ENCODE measurements at places on chromosomes 5 and 9. TPM values are rescaled to one million over a fixed set of nuclear protein-coding genes. Genes with fewer than 3 reads are reported as not detected.

Gene SHISAL2B
- not detected for polyA plus RNA-seq

GRCh38 chr5:135503871-135504270, 31.9 kb downstream of the NEUROG1 start:
- no peak for DNase-seq

Gene C9orf85
- 7.6 TPM for polyA plus RNA-seq

GRCh38 chr5:123286891-123287290, 136.3 kb downstream of the CEP120 start:
- DNase-seq: no peak

- no peak for DNase-seq
Observed at GRCh38 chr5:122458278-122458872, 146.3 kb downstream of the SNCAIP start.

DNA sequence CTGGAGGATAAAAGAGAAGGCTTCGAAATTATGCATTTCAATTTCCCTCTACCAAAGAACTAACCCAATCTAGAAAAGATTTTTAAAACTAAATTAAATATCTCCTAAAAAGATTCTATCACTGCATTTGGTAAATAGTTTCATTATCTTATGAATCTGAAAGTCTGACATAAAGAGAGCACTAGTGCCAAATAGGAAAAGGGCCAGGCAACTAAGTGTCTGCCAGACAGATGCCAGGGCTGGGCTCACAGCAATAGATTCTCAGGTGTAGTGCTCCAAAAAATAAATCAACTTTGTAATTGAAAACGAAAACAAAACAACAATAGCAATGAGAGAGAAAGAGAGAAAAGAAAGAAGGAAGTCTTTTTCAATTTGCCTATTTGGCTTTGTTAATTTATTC, 157.7 kb upstream of the GNA14 start:
- DNase-seq: no peak

DNA sequence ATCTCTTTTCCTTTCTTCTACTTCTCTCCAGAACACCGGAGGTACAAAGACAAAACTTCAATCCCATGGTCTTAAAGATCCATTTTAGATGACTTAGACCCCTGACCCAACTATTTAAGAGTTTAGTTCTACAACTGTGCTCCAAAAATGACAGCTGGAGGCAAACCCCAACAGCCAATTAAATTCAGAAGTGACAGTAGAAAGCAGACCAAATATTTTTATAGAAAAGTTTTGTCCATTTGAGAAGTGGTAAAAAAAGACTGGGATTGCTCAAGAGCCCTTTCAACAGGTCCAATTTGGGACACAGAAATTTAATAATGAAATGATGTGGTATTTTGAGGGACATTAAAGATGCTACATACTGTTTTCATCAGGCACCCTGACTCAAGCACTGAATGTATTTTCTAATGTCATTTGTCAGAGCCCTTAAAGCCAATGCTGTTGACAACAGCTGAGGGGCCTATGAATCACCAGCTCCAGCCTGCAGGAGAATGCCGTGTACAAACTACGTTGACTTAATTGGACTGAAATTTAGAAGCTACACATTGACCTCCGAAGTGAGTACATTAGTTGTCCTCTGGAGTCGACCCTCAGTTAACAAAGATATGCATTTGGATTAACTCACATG, 147.5 kb upstream of the PIK3R1 start:
- no peak for DNase-seq

- DNase-seq: no peak
Observed at GRCh38 chr5:140037012-140037411, 6.1 kb downstream of the NRG2 start.

GRCh38 chr5:159511570-159511969, 181.3 kb upstream of the IL12B start:
- DNase-seq: no peak

Gene PCDHA6
- 0.07 TPM for polyA plus RNA-seq

Gene ACO1
- polyA plus RNA-seq: 25.3 TPM

Gene BSPRY
- 1.4 TPM for polyA plus RNA-seq

DNA sequence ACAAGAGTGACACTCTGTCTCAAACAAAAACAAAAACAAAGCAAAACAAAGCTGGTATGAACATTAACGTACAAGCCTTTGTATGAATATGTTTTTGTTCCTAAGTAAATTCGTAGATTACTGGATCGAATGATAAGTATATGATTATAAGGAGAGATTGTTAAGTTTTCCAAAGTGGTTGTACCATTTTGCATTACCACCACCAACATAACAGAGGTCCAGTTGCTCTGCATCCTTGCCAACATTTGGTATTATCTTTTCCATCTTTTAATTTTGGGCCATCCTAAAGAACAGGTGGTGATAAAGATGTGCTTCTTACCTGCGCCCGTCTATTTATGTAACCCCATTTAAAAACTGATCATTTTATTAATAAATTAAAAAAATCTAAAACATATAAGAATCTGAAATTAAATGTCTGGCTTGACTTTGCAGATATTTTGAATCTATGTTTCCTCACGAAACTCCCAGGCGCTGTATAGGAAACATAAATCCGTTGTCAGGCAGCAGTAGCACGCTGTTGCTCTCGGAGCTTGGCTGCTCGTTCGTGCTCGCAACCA, 593 bp upstream of the NAA35 start:
- no peak for DNase-seq

GRCh38 chr5:83472213-83472507, 616 bp downstream of the VCAN start:
- no peak for DNase-seq

GRCh38 chr9:17063535-17064135, 71.2 kb upstream of the CNTLN start:
- DNase-seq: no peak

Gene PTPN3
- polyA plus RNA-seq: 2.8 TPM

DNA sequence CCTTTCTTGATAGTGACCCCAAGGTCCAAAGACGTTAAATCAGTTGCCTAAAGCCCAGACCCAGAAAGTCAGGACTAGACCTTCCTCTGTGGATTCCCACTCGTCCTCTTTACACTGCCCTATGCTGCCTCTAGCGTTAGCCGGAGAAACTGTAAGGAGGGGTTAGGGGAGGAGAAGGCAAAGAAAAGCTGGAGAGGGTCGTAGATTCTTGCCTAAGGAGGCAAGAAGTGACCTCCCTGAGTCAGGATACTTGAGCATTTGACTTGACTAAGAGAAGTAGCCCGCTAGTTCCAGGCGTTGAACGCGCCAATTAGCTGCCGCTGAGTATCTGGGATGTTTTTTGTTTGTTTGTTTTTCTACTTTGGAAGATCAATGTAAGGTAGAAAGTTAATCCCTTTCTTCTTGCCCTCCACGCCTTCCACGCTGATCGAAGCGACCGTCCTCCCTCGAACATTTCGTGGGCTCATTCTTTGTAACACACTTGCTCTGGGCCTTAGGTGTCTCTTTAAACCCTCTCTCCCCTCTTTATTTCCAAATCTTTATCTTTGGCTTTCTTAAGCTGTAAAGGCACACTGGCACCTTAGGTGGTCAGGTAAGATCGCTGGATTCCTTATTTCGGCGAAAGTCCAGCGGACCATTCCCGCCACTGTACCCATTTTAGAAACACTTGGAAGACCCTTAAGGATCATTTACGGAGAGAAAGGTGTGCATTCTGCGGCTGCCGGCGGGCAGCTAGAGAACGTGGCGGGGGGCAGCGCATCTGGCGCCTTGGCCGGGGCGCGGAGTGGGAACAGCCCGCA, 5.1 kb upstream of the RGMB start:
- no peak for DNase-seq

DNA sequence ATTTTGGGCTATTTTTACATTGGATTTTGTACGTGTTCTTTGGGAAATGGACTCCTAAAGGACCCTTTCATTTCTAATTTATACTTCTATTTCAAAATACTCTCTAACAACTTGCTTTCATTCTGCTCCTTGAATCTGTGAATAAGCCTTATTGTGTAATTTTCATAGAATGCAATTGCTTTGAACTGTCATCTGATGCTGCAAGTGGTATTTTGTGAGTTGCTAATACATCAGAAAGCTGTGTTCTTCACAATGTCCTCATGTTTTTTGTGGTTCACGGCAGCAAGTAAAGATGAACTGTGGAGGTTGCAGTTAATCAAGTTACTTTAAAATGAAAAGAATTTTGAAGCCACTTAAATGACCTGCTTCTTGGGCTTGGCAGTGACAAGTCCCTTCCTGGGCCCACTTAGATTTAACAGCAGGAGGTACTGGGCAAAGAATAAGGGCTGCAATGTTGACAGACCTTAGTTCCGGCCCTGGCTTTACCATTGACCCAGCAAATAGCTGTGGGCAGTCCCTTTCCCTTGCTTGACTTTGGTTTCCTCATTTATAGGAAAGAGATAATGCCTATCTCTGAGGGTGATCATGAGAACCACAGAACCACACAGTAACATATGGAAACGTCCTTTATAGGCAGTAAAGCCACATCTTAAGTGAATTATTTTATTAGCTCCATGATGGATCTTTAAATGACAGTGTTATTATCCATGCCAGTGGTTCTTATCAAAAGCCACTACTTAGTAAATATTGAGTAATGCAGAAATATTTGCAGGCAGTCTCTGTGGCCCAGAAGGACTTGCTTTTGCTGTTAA, 54.8 kb downstream of the IQGAP2 start:
- DNase-seq: no peak

GRCh38 chr9:8781458-8781857, 981.9 kb upstream of the DMAC1 start:
- DNase-seq: no peak

Gene SLC27A6
- polyA plus RNA-seq: 27.8 TPM

GRCh38 chr9:4295160-4295559, 4.7 kb downstream of the GLIS3 start:
- no peak for DNase-seq

GRCh38 chr9:108621991-108622855, 233.6 kb downstream of the ACTL7B start:
- DNase-seq: no peak

GRCh38 chr5:133876266-133876665, 92.2 kb downstream of the C5orf15 start:
- no peak for DNase-seq

DNA sequence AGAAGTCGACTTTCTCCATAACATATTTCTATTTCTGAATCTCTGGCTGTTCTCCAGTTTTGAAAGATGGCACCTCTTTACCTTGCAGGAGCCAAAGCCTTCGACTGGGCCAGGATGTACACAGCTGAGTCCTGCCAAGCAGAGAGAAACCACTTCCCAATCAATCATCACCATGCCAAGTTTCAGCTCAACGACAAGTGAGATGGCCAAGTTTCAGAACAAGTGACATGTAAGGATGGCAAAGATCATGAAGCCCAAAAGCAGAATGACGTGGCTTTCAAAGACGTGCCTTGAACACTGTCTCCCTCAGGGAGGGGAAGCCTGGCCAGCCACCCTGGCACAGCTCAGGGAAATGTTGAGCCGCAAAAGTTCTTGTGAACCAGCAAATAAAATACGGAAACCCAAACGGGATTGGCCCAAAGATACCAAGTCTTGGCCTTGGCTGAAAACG, 17.7 kb downstream of the STK10 start:
- no peak for DNase-seq

Gene DTWD2
- 6.1 TPM for polyA plus RNA-seq

- no peak for DNase-seq
Observed at GRCh38 chr5:160342413-160342941, 27.9 kb downstream of the C1QTNF2 start.

GRCh38 chr9:33800886-33801285, 5.5 kb downstream of the PRSS3 start:
- no peak for DNase-seq

Gene C9orf50
- not detected for polyA plus RNA-seq

GRCh38 chr9:37053684-37054362, 19.8 kb upstream of the PAX5 start:
- DNase-seq: no peak

GRCh38 chr9:27117489-27118135, 8.6 kb downstream of the TEK start:
- peak; percentile 90 for DNase-seq

Gene SLC2A6
- 3.7 TPM for polyA plus RNA-seq

DNA sequence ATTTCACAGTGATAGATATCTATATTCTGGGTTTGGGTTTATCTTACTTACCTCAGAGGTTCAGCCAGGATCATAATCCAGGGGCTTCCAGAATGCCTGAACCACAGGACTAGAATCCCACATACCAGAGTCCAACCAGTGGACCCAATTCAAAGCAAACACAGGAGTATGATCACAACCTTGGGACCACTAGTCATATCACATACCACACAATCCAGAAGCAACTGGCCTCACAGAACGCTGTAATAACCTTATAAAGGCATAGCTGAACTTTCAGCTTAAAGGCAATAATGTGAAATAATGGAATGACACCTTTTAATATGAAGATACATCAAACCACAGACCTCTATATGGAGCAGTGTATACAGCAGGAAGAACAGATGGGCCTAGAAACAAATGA, 25.3 kb downstream of the RAPGEF6 start:
- DNase-seq: no peak

Gene ITGA1
- 6.6 TPM for polyA plus RNA-seq

Gene DRD1
- not detected for polyA plus RNA-seq

GRCh38 chr5:17228821-17229291, 11.4 kb downstream of the BASP1 start:
- no peak for DNase-seq

Gene PCDHGA7
- 1.8 TPM for polyA plus RNA-seq

Gene SLC6A3
- not detected for polyA plus RNA-seq

- DNase-seq: no peak
Observed at GRCh38 chr9:68738358-68738757, 33.3 kb downstream of the PIP5K1B start.

GRCh38 chr9:132994410-132995120, 16.1 kb downstream of the GFI1B start:
- no peak for DNase-seq

Gene LECT2
- polyA plus RNA-seq: not detected

Gene PAEP
- polyA plus RNA-seq: not detected

Gene PCDHGC5
- polyA plus RNA-seq: 1.4 TPM

- DNase-seq: no peak
Observed at GRCh38 chr5:145712245-145712644, 122.9 kb downstream of the PRELID2 start.

Measured in right cardiac atrium (tissue), 5 donors.